ENCODE measurements at places on chromosomes 7 and 10.

- no peak for DNase-seq
Observed at GRCh38 chr7:135943134-135943879, 33.9 kb downstream of the MTPN start.

DNA sequence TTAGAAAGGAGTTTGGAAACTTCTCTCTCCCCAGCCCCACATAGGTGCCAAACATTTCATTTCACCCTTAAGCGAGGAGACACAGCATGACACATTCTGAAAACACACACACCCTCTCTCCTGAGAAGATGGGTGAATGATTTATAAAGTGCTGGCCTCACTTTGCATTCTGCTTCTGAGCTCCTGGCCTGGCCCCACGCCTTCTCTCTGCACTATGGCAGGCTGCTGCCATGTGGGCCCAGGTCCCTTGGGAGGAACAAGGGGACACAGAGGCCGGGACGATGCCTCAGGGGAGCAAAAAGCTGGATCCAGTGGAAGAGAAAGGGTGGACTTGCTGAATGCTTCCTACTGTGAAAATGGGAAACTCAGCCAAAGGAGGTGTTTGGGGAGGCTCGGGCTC is 56.0 kb downstream of the CPXM2 start:
- DNase-seq, result no peak

DNA sequence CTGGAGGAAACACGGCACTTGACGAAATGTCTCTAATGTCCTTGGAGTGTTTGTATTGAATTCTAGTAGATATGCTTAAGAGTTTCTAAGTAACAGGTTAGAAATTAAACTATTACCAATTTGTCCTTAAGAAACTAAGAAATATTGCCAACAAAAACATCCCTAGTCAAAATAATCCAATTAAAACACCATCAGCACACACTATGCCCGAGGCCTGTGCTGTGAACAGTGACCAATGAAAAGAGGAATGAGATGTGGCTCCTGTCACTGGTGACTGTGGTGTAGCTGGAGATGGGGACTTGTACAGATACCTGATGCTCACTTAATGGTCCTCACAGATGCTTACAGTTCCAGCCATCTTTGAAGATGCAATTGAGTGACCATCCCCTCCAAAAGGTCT is 651.1 kb downstream of the SORCS3 start:
- DNase-seq, result no peak

DNA sequence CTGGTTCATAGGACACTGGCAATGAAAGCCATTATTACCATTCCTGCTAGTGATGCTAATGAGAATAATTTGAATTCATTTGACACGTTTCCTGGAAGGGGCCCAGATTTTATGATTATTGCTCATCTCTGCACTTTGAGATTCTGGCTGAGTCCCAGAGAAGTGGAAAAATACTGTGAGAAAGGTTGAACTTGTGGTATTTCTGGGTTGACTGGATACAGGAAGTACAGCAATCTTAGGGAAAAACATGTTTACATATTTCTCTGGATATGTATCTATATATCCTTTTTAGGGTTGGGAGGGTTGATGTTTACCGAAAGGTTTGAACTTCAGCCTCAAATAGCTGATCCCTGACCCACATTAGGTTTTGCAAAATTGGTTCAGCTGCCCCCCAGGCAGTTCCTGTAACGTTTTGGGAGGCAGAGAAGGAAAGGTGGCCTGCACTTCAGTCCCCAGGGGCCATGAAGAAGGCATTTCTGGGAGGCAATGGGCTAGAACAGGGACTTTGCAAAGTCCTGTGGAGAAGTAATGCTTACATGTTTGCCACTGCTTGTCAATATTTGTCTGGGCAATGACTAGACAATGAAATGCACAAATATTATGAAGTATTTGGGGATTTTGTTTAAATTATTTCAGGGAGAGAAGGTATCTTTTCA is 253.7 kb upstream of the PITRM1 start:
- DNase-seq, result no peak

GRCh38 chr10:46270086-46270811 is 16.5 kb upstream of the ANTXRL start:
- no peak for DNase-seq

DNA sequence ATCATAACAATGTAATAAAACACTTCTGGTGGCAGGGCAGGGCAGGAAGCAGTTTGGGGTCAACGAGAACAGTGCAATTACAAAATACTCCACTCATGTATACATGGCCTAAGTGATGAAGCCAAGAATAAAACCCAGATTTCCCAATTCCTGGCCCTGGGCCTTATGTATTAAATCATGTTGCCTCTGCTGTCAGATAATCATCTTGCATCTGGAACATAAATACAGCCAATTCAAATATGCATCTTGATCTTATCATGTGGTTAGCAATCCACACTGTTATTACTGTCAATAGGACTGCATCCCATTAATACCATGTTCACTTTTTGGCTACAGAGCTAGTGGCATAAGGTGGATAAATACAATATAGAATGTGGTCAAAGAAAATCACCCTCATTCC is 186.5 kb upstream of the SLC25A13 start:
- DNase-seq, result no peak

DNA sequence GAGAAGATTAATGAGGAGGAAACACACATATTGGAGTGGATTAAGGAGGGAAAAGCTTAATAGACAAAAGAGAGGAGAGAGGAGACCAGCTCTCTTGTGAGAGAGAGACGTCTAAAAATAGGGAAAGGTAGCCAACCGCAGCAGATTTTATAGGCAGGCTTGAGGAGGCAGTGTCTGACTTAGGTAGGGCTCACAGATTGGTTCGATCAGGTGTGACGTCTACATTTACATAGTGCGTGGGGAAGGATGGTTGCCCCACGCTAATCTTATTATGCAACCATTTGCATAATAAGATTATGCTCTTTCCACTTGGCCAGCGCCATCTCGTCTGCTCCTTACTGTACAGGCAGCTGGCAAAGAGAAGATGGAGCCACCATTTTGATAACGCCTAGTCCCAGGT is 122.0 kb downstream of the MARCHF5 start:
- no peak for DNase-seq

GRCh38 chr7:5231811-5232484 is 41.9 kb downstream of the WIPI2 start:
- DNase-seq, result no peak

- DNase-seq, result no peak
Observed at GRCh38 chr7:1654738-1655475, 15.2 kb upstream of the ELFN1 start.

GRCh38 chr10:76871697-76872295 is 765.8 kb downstream of the KCNMA1 start:
- DNase-seq, result no peak

- no peak for DNase-seq
Observed at GRCh38 chr10:67438605-67439304, 257.2 kb downstream of the CTNNA3 start.

- DNase-seq, result no peak
Observed at GRCh38 chr10:69359594-69359993, 57.1 kb downstream of the TACR2 start.

GRCh38 chr7:140519007-140519399 is 39.7 kb upstream of the MKRN1 start:
- DNase-seq, result no peak

DNA sequence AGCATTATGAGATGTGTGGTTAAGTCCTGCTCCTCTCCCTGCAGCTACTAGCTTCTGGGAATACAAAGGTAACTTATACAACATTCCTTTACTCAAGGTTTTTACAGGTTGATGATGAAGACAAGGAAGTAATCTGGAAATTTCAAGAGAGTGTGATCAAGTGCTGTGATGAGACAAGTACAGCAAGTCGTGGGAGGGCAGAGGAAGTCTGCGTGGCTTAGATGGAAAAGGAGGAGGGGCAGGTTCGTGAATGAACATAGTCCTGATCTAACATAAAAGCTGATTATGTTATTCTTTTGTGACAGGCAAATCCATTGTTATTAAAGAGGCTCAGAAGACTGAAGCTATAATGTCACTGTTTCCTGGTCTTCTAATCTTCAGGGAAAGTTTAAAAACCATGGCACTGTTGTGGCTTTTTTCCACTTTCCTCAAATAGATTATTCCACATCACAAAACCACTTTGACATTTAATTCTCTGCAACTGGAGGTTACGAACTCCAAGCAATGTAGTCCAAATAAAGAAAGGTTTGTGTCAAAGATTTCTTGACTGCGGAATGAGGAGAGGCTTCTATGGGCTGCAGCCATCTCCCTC is 84.1 kb downstream of the CPXM2 start:
- no peak for DNase-seq

DNA sequence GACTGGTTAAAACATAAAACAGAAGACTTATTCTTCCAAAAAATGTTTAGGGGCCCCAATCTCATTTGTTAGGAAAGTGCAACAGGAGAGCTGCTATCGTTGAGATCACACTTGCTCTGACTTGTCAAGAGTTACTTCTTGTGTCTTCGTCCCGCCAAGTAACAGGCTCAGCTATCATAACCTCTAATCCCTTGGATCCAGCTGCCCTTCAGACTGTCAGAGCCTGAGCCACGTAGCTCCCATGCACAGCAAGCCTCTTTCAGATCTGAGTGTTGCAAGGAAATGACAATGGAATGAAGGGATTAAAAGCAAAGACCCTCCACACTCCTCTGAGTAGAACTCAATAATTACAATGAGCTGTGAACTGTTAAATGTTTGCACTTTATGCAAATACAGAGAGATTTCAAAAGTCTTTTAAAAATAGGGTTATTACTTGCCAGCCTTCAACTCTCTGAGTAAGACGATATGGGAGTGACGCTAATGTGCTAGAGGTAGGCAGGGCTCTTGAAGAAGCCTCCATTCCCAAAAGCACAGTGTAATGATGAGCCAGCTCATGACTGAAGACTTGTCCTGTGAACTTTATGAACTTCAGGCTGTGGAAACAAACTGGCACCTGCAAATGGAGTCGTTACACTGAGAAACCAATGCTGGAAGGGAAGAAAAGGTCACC is 28.4 kb upstream of the CDK13 start:
- no peak for DNase-seq

- no peak for DNase-seq
Observed at GRCh38 chr7:74103219-74103772, 19.7 kb downstream of the LIMK1 start.

DNA sequence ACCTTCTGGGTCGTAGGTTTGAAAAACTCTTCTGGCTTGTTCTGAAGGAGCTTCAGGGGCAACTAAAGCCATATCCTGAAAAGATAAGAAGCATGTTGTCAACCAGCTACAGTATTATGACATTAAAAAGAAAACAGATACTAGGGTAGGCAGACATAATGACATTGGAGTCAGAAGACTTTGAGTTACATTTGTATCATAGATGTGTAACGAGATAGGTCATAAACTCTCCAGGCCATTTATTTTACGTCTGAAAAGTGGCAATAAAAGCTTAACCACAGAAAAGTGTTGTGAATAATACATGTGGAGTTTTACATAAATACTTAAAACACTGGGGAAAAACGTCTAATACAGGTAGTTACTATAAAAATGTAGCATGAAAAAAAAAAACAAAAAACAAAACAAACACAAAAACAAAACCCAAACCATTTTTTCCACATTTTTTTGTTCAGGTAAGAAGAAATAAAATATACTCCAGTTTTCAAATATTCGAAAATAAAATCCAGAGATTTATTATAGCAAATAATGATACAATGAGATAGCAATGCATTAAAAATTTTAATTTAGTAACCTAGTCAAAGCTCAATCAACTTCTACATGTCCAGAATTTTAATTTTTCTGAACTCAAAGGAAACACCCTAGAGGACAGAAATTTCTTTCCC is 64.1 kb downstream of the MINDY3 start:
- DNase-seq, result no peak

- no peak for DNase-seq
Observed at GRCh38 chr10:132883391-132883881, 58.9 kb downstream of the CFAP46 start.

DNA sequence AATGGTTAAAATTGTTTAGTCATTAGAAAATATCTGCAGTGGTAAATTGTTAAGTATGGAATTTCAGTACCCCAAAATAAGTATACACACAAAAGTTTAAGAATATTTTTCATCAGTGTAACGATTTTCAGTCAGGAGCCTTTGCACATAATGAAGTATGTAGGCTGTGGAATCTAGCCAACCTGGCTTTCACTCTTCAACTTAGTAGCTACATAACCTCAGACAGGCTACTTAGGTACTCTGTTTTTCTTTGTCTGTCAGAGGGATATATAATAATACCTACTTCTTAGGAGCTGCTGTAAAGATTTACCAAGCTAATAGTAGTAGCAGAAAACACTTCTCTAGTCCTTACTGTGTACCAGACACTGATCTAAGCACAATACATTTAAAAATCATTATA is 137.5 kb downstream of the ZEB1 start:
- no peak for DNase-seq

GRCh38 chr7:98360221-98361130 is 40.4 kb downstream of the BAIAP2L1 start:
- DNase-seq, result no peak

DNA sequence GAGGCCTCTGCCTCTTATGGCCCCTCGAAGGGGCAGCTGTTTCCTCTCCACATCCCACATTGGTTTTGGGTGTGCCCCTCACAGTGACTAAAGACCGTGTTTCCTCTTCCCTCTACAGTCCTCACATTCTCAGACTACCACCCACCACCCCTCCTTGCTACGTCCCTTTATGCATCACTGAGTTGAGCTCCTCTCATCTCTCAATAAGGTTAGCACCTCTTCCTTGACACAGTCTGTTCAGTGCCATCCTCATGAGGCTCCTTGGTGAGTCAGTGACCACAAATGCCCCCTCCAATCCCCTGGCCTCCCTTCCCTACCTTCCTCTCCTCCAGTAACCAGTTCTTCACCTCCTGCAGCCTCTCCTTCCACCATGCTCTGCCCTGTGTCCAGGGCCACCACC is 239.1 kb upstream of the MYO3A start:
- DNase-seq, result no peak

- no peak for DNase-seq
Observed at GRCh38 chr10:5274795-5275194, 78.2 kb downstream of the AKR1C4 start.

DNA sequence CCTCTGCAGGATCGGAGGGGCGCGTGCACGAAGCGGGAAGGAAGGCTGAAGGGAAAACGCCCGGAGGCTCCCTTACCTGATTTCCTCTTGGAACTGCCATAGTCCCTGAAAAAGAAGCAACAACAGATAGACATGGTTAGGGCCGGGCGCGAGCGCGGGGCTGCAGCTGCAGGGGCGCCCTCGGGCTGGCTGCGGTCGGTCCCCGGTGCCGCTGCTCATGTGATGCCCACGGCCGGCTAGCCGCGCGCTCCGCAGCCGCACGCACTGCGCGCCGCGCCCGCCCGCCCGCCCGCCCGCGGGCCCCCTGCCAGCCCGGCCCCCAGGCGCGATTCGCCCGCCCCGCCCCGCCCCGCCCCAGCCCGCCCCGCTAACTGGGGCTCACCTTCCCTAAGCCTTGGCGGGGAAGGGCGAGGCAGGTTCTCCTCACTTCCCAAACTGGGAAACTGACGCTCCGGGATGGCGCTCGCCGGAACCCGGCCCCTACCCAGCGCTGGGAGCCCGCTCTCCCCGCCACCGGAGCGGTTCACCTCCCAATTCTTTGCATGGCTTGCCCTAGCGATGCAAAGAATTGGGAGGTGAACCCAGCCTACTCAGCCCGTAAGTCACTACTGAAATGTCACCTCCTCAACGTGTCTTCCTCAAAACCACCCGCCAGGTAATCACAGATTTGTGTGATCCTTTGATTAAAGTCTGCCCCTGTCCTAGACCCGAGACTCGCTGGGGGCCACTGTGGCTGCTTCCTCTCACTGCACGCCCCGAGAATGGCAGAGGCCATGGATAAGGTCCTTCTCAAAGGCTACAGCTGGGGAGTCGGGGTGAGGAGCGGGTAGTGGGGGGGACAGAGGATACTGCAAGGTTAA is 162.2 kb downstream of the SH3PXD2A start:
- DNase-seq, result no peak

GRCh38 chr10:14184841-14185315 is 145.8 kb downstream of the FRMD4A start:
- peak; percentile 72 for DNase-seq
